ENCODE measurements at places on chromosomes 1 and 21.

- no peak for DNase-seq
These were observed 54.9 kb downstream of the OLIG1 start for GRCh38 chr21:33124889-33125288.

- no peak for DNase-seq
These were observed 23.0 kb downstream of the NID1 start for GRCh38 chr1:236041631-236042618.

DNA sequence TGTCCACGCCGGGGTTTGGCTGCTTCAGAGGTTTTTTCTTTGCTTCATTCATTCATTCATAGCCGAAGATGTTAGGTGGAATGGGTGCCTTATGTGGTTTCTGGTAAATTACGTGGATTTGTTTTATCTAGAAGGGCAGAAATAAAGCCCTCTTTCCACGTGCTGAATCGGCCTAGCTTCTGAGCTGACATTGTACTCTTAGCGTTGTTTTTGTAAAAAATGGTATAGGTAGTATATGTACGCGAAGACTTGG is 1.5 kb downstream of the GALNT2 start:
- DNase-seq = no peak

- DNase-seq = no peak
These were observed 29.5 kb downstream of the SZRD1 start for GRCh38 chr1:16396591-16396990.

DNA sequence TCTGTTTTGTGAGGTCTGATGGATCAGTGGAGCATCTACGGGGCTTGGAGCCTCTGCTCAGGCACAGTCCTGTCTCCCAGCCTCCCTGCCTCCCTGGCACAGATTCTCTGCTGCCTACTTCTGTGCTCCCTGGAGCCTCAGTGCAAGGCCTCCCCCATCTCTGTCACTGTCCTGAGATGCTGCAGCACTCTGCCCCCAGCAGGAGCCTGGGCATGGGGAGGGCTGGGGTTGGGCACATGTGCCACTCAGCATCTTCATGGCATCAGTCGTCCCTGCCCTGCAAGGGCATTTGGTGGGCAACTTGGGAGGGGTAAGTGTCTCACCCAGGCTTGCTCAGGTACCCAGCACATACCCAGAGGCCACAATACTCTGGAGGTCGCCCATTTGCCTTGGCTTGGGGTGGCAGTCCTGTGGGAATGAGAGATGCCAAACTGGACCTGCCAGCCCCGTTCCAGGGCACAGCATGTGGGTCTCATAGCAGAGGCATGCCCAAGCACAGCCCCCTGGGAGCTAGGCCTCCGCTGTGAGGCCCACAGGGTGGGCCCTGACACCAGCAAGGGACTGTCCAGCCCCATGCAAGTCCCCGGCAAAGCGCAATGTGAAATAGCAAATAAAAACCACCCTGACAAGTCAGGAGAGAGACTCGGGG is 28.7 kb downstream of the PADI3 start:
- DNase-seq = no peak

DNA sequence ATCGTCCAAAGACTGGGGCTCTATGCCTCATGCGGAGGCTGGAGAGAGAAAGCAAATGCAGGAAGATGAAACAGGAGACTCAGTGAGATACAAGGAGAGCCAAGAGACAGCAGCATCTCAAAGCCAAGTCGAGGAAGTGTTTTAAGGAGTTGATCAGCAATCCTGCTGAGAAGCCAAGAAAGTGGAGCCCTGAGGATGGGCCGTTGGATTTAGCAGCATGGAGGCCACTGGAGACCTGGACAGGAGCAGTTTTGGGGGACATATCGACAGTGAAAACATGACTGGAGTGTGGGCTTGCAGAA is 107.4 kb upstream of the ZBTB40 start:
- DNase-seq = no peak

DNA sequence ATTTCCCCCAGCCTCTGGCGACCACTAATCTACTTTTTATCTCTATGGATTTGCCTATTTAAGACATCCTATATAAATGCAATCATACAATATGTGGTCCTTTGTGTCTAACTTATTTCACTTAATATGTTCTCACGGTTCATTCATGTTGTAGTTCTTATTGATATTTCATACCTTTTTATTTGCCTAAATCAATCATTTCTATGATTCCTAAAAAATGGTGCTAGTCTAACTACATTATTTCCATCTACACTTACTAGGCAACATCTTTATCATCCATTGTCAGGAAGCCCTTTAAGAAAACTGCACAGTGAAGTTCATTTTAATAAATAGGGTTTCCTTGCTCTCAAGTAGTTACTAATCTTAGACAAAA is 380 bp upstream of the FBXO28 start:
- no peak for DNase-seq

DNA sequence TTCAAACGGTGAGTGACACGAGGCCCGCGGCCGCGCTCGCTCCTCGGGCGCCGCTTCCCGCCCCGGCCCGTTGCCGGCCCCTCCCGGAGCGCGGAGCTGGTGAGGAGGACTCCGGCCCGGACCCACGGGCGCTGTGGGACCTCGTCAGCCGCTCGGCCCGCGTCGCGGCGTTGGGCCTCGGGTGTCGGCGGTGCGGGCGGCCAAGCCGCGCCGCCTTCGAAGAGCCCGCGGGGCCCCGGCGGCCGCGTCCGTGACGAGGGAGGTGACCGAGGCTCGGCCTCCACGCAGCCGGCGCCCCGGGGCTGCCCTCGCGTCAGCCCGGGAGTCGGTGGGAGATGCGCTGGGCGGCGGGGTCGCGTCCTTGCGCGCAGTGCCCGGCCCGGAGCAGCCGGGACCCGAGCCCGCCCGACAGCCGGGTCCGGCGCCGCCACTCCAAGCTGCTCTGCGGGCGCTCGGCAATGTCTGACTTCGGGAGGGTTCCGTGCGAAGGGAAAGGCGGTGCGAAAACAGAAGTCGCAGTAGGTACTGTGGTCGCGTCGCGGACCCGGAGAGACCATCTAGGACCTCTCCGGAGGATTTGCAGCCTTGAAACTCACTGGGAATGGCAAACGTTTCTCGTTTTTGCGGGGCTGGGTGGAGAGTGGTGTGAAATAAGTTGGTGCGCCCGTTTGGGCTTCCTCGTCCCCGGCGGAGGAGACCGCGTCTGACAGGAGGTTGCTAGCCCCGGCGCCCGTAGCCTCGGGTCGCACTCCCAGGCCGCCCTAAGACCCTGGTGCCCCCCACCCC is 829 bp downstream of the SPEN start:
- no peak for DNase-seq

DNA sequence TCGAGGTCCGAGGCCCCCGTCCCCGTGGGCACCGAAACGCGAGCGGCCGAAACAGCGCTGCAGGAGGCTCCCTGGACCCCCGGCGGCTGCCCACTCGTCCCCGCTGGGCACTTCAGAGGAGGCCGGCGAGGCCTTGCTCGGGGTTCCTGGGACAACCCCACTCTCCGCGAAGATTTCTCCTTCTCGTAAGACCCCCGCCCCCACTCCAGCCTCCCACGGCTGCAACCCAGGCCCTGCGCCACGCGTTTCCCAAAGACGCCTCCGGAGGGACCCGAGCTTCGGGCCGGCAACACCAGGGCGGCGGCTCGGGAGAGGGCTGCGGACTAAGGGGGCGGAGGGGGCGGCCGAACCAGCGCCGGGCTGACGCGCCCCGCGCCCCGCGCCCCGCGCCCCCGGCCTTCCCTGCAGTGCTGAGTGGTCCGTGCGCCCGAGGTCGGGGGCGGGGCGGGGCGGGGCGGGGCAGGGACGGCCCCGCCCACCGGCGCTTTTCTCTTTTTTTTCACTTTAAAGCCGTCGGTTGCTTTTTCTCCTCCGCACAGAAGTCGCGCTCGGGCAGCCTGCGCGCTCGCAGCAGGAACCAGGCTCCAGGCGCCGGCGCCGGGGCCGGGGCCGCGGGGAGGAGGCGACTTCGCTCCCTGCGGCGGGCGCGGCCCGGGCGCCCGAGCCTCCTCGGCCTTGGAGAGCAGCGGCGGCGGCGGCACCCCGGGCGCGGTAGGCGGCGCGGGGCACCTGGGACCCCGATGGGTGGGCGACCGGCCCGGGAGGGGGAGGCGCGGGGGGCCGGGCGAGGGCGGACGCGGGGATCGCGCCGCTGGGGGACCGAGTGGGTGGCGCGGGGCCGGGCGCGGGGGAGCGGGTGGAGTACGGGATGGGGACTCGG is at the start of gene SPSB1:
SPSB1 (plus strand) TSS at position 534 of the 880 bp plus-strand sequence. CDS start 62,998 bp downstream, outside the sequence.
- no peak for DNase-seq

GRCh38 chr1:193538003-193538354 is 351.6 kb upstream of the B3GALT2 start:
- no peak for DNase-seq

DNA sequence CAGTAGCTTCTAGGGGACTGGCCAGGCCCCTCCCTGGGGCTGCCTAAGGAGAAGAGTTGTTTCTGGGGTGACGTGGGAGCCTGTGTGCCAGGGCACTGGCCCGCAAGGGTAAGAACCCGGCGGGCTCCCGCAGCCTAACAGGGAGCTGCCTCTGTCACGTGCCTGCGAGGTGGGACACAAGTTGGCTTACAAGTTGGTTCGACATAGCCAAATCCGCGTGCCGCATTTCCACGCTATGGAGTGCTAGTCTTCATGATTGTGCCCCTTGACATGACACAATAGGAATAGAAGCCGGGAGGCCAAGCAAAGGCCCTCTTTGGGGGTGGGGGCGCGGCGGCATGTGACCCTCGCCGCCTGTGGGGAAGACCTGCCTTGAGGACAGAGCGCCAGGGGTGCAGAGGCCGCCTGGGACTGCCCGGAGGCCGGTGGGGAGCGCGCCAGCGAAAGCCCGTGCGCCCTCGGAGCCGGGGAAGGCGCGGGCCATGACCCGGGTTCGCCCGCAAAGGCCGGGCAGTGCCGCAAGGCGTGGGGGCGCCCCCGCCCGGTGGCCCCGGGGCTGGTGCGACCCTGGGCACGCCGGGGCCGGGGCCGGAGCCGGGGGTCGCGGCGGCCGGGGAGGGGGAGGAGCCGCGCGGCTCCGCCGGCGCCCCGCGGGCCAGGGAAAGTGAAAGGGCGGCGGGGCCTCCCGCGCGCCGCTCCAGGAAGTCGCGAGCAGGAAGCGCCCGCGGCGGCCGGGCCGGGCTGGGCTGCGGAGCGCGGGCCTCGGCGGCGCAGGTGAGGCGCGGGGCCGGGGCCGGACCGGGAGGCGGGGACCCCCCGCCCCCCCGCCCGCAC is at the start of gene SLC37A1:
SLC37A1 (plus strand) TSS at position 702 of the 834 bp plus-strand sequence. CDS start 4,603 bp downstream, outside the sequence.
- DNase-seq = no peak

GRCh38 chr1:94979656-94980581 is 53.0 kb upstream of the CNN3 start:
- DNase-seq = no peak

DNA sequence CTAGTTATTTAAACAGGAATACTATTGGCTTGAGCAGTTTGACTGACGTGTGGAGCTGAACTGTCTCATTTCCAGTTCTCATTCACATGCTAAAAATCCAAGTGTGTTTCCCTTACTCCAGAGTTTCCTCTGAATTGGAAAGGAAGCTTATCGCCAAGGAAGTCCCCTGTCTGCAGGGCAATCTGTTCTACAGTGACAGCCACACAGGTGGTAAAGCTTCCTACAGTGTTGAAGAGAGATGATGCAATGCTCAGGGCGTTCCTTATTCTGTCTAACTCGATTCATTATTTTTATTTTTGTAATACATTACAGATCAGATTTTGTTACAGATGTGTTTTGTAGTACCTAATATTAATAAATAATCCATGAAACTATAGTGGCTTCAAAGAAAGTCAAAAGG is 41.3 kb downstream of the ADAMTS5 start:
- DNase-seq = no peak

- DNase-seq = no peak
These were observed 510.8 kb upstream of the B3GALT2 start for GRCh38 chr1:193697115-193697762.

DNA sequence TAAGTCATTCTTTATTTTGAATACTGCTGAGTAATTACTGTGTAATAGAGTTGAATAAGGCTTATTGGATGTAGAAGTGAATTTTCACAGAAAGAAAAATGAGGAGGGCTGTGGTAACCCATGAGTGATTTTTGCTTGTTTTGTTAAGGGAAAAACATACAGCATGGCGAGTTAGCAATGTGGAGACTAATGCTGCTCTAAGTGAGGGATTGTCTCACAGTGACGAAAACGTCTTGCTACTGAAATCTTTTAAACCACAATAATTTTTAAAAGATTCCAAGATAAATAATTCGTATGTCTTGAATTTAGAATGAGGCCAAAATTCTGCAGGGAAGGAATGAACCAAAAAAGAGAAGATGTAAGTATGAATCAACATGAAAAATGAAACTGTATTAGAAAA is 16.2 kb upstream of the PLA2G4A start:
- no peak for DNase-seq

DNA sequence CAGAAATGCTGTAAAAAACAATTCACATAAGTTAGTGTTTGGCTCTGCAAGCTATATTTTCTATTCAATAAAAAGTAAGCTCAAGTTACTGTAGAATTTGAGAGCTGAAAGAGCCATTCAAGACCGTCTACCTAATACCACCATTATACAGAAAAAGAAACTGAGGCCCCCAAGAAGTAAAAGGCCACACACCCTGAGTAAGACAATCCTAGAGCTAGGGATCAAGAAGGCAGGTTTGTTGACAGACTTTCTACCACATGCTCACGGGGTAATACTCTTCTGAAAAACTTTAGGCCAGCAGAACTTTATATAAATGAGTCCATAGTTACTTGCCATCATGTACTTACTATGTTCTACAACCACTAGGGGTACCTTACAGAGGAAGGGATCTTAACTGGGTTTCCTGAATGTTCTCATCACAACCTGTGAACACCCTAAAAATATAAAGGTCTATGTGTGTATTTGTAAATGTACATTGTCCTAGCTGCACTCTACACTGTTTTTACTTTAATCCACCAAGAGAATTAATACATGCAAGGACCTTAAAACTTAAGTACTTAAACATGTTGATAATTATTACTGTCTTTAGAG is 2.7 kb downstream of the PSMG1 start:
- DNase-seq = no peak

GRCh38 chr1:6859415-6860343 is 74.4 kb downstream of the CAMTA1 start:
- no peak for DNase-seq

GRCh38 chr1:177984136-177984525 is 14.3 kb upstream of the SEC16B start:
- DNase-seq = no peak

DNA sequence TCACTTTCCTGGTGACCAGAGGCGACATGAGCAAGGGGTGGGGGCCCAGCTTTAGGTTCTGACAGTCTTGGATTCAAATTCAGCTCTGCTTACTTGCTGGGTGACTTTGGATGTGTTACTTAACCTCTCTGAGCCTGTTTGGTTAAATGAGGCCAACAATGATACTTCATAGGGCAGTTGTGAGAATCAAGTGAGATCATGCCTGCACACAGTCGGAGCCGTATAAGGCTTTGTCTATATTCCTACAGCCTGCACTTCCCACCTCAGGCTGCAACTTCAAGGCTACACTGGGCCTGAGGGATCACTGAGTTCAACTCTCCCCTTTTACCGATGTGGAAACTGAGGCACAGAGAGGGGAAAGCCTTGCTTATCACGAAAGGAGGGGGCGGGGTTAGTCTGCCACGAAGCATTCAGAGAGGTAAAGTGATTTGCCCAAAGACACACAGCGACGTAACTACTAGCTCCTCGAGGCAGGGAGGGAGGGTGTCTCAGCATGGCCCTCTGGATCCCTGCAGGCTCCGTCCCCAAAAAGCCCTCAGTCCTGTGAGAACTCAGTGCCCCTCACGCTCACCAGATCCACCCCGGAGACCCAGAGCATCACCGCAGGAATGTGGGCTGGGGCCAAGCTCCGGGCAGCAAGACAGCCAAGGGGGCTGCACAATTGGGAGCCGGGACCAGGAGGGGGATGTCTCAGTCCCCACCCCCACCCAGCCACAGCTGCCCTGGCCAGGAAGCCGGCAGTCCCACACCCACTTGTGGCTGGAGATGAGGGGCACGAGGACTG is 25.0 kb downstream of the SDC3 start:
- no peak for DNase-seq

- DNase-seq = no peak
These were observed 130.6 kb downstream of the AKT3 start for GRCh38 chr1:243719476-243719875.
